Left ventricle myocardium inferior (tissue), 1 donor: ENCODE measurements at places on chromosomes 6 and 20. TPM values are rescaled to one million over a fixed set of nuclear protein-coding genes. Genes with fewer than 3 reads are reported as not detected.

DNA sequence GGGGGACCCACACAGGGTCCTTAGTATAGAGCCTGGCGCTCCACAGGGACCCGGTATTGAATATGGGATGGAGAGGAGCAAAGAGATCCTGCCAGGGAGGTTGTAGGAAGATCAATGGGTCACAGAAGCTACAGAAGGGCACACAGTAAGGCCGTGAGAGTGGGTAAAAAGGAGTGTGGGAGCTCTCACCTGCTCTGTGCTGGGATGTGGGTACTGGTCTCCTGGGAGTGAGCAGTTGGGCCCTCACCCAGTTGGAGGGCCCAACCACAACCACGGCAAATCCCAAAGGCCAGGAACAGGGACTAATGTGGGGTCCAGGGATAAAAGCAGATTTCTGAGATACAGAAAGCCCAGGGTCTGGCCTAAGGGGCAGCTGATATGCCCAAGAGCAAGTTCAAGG is 73.4 kb upstream of the RNF24 start:
- DNase-seq: no peak

- no peak for DNase-seq
Observed at GRCh38 chr6:19024737-19025136, 637.6 kb downstream of the RNF144B start.

Gene SCGN
- 1.6 TPM for total RNA-seq

GRCh38 chr6:44725070-44725469 is 337.6 kb downstream of the CDC5L start:
- DNase-seq: no peak
